ENCODE measurements at places on chromosomes 1 and 21.

DNA sequence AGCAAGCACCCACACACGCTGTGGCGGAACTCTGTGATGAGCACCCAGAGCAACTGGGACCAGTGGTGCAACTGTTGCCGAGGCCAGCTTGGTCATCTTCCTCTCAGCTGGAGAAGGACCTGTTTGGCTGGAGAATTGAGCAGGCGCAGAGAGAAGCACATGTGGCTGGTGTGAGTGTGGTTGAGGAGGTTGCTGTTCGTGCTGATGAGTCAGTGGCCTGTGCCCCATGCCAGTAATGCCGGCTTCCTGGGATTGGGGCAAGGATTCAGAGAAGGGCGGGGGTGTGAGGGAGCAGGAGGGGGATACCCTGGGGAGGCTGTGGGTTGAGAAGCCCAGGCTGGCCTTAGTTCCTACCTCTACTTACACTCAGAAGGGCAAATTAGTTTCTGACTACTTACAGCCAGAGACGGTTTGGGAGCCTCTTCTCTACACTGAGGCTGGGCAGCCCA, 57.5 kb upstream of the EPS8L3 start:
- ATAC-seq: peak; percentile 46

GRCh38 chr21:28543975-28544374, 448.7 kb downstream of the LTN1 start:
- no peak for ATAC-seq

GRCh38 chr1:244422174-244422573, 29.5 kb downstream of the ADSS2 start:
- no peak for ATAC-seq

- ATAC-seq: no peak
Observed at GRCh38 chr1:22155517-22155916, 12.6 kb upstream of the WNT4 start.

GRCh38 chr1:207789792-207790787, 38.2 kb downstream of the CD46 start:
- ATAC-seq: no peak

DNA sequence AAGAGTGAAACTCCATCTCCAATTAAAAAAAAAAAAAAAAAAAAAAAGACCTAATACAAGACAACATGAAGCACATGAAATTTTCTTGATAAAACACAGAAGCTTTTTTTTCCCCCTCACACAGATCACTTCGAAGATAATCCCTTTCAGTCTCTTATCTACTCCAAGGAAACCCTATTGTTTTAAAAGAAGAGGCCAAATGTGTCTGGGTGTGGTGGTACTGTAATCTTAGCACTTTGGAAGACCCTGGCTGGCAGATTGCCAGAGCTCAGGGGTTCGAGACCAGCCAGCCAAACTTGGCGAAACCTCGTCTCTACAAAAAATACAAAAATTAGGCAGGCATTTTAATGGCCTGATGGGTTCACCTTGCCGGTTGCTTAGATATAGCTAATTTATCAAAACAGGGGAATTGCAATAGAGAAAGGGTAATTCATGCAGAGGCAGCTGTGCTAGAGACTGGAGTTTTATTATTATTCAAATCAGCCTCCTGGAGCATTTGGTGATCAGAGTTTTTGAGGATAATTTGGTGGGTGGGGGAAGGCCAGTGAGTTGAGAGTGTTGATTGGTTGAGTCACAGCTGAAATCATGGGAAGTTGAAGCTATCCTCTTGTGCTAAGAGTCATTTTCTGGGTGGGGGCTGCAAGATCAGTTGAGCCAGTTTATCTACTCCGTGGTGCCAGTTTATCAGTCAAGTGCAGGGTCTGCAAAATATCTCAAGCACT, 62.5 kb downstream of the SLC16A1 start:
- no peak for ATAC-seq

GRCh38 chr21:43634618-43635017, 24.7 kb downstream of the HSF2BP start:
- ATAC-seq: no peak

- ATAC-seq: no peak
Observed at GRCh38 chr1:1187938-1188337, 14.3 kb downstream of the TTLL10 start.

DNA sequence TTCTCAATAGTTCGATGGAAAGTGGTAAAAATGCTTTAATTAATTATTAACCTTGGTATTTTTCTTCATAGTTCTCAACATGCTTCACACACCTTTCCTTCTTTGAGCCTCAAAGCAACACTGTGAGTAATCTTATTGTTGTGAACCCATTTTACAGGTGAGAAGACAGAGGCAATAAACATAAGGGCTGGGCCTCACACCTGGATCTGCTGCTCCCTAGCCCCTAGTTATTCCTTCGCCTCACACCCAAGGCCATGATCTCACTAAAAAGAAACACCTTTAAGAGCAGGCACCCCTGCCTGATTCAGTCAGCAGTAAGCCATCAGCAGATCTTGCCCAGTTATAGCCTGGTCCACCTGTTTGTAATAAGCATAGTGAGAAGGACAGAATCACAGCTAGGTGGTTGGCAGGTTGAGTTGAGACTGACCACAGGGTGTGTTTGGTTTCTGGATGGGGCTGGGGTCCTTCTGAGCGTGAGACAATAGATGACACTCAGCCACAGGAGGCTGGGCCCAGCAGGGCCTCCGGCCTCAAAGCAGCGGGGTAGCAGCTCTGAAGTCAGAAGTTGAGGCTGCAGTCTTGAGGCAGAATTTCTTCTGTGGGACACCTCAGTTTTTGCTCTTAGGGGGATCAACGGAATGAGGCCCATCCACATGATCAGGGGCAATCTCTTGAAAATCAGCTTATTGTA, 203.9 kb downstream of the RHOU start:
- ATAC-seq: no peak

DNA sequence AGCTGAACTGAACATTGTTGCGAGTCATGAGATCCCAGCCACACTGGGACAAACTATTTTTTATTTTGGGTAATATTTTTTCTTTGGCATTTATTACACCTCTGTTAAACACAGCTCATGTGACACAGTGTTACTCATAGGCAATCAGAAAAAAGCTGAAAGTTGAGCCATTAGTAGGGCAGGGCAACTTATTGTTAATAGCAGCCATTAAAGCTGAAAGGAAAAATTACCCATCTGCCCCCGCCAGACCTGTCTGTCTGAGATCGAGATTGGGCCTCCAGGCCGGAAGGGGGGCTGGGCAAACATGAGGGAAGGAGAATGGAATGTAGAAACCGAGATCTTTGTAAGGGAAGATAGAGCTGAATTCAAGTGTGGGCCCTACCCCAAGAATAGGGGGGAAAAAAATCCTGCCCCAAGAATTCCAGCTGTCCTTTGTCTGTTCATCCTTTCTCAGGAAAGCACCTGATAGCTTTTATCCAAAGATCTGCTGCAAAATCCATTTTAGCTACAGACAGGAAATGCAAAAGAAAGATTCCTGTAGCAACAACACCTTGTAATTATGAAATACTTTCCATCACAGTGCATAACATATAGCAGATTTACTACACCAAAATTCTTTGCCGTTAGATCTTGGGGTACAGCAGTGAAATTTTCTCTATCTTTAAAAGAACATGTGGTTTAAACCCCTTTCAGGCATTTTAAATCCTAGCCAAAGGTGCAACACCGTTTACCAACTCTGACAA, 212.8 kb downstream of the PBX1 start:
- ATAC-seq: no peak

DNA sequence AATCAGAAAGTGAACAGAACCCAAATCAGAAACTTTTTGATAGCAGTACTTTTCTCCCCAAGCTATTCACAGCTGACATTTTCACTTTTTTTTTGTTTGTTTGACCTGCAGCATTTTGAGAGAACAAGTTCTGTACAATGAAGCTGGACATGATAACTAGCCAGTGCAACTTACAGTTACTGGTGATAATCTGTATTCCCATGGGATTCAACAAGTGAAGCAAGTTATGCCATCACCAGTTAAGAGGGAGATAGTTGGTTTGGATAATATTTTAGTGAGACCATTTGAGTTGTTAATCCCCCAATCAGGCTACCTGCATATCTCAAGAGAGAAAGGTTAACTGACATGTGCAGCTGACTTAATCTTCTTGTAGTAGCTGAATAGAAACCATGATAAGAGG, 18.1 kb downstream of the SON start:
- ATAC-seq: no peak

GRCh38 chr1:11751087-11751486, 10.9 kb upstream of the C1orf167 start:
- no peak for ATAC-seq

DNA sequence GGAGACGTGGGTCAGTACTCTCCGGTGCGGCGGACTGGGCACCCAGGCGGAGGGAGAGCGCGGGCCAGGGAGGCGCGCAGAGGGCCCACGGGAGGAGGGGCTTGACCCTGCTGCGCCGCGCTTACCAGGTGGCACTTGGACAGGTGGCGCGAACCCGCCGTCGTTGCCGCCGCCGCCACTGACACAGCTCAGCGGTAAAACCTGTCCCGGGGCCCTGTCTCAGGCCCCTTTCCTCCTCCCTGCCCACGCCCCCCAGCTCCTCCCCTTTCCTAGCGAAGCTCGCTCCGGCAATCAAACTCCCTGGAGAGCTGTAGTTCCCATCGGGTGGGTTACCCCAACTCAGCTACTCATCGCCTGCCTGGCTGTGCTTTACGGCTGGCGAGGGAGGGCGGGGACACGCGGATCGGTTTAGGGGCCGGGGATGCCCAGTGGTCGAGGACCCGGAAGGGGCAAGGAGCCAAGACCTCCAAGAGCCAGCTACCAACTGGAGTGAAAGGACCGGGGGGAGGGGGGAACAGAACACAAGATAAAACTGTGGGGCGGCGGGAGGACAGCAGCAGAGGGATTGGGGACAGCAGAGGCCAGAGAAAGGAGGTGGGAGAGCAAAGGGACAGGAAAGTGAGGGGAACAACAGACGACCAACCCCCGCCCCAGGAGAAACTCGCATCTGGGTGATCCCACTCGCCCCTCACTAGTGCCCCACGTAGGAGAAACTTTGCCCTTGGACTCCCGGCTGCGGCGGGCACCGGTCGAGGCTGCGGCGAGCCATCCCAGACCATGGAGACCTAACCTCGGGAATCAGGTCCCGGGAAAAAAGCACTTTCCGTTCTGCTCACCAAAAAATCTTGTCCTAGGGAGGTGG, 2.9 kb downstream of the GFI1 start:
- peak; percentile 11 for ATAC-seq

- no peak for ATAC-seq
Observed at GRCh38 chr1:42669936-42670335, 11.7 kb downstream of the PPIH start.

DNA sequence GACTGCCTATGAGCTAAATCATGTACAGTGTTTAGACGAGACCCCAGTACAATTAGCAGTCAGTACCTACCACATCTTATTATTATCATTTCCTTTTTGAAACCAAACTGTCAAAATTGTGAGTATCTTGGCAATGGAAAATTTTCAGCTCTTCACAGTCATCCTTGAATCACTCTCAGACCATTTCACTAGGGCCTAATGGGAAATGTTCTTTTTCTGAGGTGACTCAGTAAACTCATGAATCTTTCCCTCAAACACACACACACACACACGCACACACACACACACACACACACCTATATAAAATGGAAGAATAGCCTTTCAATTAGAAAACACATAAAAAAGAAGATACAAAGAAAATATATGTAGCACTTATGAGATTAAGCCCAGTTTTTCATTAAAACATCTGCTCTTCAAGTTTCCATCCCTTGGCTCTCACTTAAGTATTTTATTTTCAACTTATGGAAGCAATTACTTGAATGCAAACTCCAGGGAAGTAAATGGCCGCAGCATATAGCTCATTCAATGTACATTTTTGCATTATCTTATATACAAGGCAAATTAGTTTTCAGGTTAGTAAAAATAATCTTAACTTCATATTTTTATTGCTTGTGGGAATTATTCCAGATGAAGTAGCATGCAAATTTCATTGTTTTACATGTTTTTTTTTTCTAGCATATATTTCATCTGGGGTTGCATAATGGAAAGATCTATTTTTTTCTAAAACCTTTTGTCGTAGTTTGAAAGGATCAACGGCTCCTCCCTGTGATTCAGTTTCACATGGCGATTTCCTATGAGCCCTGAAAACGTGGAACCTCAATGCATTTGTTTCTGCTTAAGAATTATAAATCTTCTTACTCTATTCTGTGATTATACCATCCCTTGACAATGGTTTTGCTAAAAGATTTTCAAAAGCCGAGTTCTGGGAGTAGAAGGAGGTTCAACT, 46.3 kb upstream of the TMPRSS15 start:
- ATAC-seq: no peak

DNA sequence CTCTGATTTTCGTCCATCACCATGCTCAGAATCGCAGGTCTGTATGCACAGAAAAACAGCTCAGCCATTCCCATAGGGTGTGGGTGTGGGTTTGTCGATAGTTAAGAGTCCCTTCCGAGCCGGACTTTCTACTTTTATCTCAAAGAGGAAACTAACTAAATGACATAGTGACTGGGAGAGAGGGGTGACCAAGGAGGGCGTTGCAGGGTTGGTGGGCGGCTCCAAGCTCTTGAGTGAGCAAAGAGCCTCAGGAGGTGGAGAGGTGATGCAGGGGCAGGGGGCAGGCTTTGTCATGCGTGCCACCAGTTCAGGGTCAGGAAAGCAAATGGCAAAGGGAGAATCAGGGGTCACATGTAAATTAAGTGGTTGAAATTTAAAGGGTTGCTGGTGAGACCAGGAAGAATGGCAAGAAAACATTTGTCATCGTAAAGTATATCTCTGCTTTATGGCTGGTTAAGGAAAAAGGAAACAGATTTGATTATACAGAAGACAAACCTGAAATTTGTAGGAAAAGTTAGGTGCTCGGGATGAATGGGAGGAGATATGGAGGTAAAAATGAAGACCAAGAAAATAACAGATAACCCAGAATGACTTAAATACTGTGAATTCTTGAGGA, 249.0 kb downstream of the SETD4 start:
- ATAC-seq: no peak

DNA sequence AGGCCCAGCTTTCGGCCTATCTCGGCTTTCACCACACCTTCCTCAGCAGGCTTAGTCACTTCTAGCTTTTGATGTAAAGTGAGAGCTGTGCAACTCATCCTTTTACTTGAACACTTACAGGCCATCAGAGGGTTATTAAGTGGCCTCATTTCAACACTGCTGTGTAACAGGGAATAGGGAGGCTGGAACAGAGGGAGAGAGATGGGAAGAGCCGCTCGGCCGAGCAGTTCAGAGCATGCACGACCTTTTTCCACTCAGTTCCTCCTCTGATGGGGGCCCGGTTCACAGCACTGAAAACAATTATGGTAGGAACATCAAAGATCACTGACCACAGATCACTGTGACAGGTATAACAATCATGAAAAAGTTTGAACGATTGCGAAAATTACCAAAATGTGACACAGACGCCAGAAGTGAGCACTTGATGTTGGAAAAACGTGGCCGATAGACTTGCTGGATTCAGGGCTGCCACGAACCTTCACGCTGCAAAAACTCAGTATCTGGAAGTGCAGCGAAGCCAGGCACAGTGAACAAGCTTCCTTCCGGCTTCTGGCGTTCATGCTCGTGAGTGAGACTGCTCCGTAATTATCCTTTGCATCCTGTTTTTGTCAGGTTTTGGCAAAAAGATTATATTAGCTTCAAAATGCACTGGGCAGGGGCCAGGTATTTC, 28.6 kb downstream of the AGPAT3 start:
- ATAC-seq: peak; percentile 92

DNA sequence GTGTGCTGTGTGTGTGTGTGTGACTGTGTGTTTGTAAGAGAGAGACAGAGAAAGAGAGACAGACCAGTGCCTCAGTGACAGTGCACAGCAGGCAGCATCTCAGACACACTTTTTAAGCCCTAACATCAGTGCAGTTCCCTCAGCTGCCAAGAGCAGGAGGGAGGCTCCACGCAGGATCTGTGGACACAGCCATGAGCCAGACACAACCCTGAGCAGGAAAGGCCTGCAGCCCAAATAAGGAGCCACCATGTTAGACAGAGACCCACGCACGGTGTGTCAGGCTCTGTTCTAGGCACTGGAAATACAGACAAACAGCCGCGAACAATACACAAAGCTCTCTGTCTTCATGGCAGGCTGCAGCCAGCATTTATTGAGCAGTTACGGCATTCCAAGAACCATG, 445.5 kb downstream of the MATN1 start:
- no peak for ATAC-seq
